ENCODE measurements at places on chromosomes 6 and 20. TPM values are rescaled to one million over a fixed set of nuclear protein-coding genes. Genes with fewer than 3 reads are reported as not detected.

GRCh38 chr6:107813555-107814194 is 10.4 kb downstream of the SCML4 start:
- no peak overlapping the region for H3K27ac ChIP-seq
- no peaks in the 10 kb centered on the region for H3K36me3 ChIP-seq
- DNase-seq: no peak
- peaks cover 29% of the 10 kb centered on the region for H3K4me1 ChIP-seq

Gene TMEM244
- total RNA-seq: not detected

DNA sequence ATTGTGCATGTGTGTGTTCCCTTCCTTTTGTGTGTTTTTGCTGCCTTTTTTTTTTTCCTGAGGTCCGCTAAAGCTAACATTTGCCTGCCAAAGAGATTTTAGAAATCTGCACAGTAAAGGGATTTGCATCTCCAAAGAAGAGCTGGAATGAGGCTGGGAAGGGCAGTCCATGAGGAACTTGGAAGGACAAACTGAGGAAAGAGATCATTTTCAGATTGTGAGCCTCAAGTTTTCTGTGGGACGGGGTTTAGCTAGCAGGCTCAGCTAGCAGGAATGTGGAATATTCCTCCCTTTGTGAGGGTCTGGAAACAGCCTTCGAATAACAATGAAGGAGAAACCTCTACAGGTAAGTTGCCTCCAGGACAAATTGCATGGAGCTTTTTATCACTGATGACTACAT is 3.8 kb downstream of the INSM1 start:
- H3K27ac ChIP-seq: no peak overlapping the region
- no peaks in the 10 kb centered on the region for H3K4me1 ChIP-seq
- no peak overlapping the region for H3K4me3 ChIP-seq
- DNase-seq: no peak

Gene MYH7B
- total RNA-seq: 0.37 TPM

Gene CALHM6
- total RNA-seq: 1.4 TPM

DNA sequence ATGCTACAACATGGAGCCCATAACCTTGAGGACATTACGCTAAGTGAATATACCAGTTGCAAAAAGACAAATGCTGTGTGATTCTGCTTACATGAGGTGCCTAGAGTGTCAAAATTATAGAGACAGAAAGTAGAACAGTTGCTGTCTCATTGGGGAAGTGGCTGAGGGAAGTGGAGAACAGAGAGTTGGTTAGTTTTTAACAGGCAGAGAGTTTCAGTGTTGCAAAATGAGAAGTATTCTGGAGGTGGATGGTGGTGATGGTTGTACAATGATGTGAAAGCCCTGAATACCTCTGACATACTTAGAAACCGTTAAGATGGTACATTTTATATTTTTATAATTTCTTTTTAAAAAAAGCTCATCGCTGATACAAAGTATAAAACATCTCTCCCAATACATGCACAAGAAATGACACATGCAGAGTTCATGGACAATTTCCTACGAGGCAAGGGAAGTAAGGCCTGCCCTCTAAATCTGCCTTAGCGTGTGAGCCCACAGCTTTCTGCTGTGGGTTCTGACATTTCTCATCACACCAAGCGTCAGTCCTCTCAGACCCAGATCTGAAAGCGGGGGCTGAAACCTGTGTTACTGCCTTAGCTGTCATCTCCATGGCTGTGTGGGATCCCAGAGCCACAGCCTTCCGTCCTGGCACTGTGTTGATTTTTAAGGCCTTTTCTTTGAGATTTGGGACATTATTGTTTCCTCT is 126.0 kb downstream of the RNASET2 start:
- no peak overlapping the region for H3K27ac ChIP-seq
- no peaks in the 10 kb centered on the region for H3K36me3 ChIP-seq
- no peaks in the 10 kb centered on the region for H3K4me1 ChIP-seq

DNA sequence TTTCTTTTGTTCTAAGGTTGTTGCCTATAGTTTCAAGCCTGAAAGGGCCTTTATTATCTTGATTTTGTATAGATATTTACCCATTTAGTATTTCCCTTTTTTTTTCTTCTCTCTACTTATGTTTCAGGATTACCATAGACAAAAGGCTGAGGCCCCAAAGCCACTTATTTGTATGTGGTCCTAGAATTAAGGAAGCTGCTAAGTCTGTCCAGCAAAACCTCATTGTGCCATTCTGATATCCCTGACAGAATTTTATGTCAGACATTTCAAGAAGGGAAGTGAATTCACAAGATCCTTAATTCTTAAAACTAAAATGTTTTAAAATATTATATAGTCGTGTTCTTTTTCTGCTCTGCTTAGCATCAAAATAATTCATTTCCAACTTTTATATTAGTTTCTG is 6.9 kb downstream of the HAO1 start:
- H3K4me1 ChIP-seq: peaks cover 17% of the 10 kb centered on the region
- peaks cover 47% of the 10 kb centered on the region for H3K36me3 ChIP-seq
- no peaks in the 10 kb centered on the region for H3K27me3 ChIP-seq

- no peak for DNase-seq
- no peaks in the 10 kb centered on the region for H3K27me3 ChIP-seq
- H3K27ac ChIP-seq: no peak overlapping the region
- H3K4me1 ChIP-seq: no peaks in the 10 kb centered on the region
- no peaks in the 10 kb centered on the region for H3K36me3 ChIP-seq
- no peak overlapping the region for H3K4me3 ChIP-seq
Measured at GRCh38 chr6:24344976-24345375, 12.9 kb downstream of the DCDC2 start.

- no peaks in the 10 kb centered on the region for H3K36me3 ChIP-seq
- H3K4me3 ChIP-seq: no peak overlapping the region
- DNase-seq: no peak
- no peaks in the 10 kb centered on the region for H3K27me3 ChIP-seq
- no peaks in the 10 kb centered on the region for H3K4me1 ChIP-seq
- H3K27ac ChIP-seq: no peak overlapping the region
Measured at GRCh38 chr6:93139408-93140081, 279.8 kb downstream of the EPHA7 start.

- H3K4me3 ChIP-seq: no peak overlapping the region
- DNase-seq: no peak
- no peak overlapping the region for H3K27ac ChIP-seq
- no peaks in the 10 kb centered on the region for H3K36me3 ChIP-seq
- H3K4me1 ChIP-seq: no peaks in the 10 kb centered on the region
Measured at GRCh38 chr6:56096946-56097621, 150.3 kb downstream of the COL21A1 start.

DNA sequence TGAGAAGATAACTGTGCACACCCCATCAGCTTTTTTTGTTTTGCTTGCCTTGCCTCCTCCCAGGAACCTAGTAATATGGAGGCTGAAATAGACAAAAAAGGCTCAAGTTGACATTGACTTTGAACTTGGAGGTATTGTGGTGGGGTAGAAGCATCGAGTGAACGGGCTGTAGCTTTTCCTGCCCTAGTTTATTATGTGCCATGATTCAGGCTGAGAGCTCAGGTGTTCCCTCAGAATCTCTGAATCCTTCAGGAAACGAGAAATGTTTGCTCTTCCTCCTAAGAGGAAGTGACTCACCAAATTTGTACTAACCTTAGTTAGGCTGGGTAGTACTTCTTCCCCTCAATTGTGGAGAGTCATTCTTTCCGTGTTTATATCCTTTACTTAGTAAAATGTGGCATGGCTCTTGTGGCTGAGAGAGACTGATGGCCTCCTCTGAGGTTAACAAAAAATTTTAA is 98.8 kb downstream of the SASH1 start:
- no peaks in the 10 kb centered on the region for H3K36me3 ChIP-seq
- no peaks in the 10 kb centered on the region for H3K4me1 ChIP-seq
- no peak overlapping the region for H3K4me3 ChIP-seq
- H3K27ac ChIP-seq: peak overlapping the region; percentile 21

DNA sequence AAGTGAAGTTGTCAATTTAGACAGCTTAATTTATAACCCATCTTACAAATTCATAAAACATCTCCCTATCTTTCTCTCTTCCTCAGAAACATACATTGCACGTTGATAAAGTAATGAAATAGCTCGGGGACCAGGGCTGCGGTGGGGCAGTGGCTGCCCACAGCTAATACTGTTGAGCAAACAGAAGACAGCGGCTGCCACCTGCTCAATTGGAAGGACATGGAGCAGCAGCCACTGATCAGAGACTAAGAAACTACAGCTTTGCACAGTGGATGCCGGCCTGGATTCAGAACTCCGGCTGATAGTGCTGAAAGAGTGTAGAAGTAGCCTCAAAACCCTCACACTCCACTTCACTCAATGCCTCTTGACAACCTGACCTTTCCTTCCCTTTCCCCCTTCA is 157.9 kb upstream of the PDE10A start:
- no peaks in the 10 kb centered on the region for H3K4me1 ChIP-seq
- no peaks in the 10 kb centered on the region for H3K36me3 ChIP-seq
- no peak for DNase-seq
- H3K27me3 ChIP-seq: no peaks in the 10 kb centered on the region
- H3K4me3 ChIP-seq: no peak overlapping the region

GRCh38 chr6:134714679-134715078 is 235.2 kb downstream of the ALDH8A1 start:
- H3K4me1 ChIP-seq: no peaks in the 10 kb centered on the region
- H3K36me3 ChIP-seq: no peaks in the 10 kb centered on the region
- no peaks in the 10 kb centered on the region for H3K27me3 ChIP-seq
- DNase-seq: no peak
- no peak overlapping the region for H3K27ac ChIP-seq

GRCh38 chr6:125195526-125195925 is 42.0 kb downstream of the TPD52L1 start:
- no peak overlapping the region for H3K4me3 ChIP-seq
- no peak for DNase-seq
- no peaks in the 10 kb centered on the region for H3K36me3 ChIP-seq
- no peaks in the 10 kb centered on the region for H3K27me3 ChIP-seq
- H3K4me1 ChIP-seq: no peaks in the 10 kb centered on the region

DNA sequence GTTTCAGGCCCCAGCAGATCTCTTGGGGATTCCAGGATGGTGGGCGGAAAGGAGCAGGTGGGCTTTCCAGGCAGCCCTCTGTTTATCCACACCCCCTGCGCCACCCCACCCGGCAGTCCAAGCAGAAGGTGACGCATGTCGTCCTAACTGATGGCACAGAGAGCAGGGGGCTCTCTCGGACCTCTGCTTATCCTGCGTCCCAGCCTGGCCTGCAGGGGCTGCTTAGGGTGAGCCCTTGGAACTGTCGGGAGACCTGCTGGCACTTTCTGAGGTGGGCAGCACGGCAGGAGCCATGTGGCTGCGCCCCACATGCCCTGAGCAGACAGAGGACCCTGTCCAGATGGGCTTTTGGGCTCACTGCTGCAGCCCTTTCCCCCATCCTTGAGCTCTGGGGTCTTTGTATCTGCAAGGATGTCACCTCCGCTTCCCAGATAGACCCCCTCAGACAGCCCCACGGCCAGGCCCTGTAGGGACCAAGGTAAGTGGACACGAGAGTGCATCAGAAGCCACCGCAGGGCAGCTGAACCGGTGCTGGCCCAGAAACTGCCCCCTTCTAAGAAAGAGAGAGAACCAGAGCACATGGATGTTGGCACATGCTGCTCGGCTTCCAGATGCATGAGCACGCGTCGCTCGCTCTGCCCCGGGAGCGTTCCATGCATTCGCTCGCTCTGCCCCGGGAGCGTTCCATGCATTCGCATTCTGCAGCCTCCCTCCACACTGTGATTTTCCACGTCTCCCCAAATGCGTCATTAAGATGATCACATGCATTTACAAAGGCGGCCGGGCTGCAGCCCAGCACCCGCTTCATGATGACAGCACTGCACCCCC is 246.7 kb downstream of the TAF4 start:
- H3K27me3 ChIP-seq: no peaks in the 10 kb centered on the region
- no peak overlapping the region for H3K4me3 ChIP-seq
- DNase-seq: peak; percentile 6
- H3K36me3 ChIP-seq: no peaks in the 10 kb centered on the region

Gene TRIM31
- 5.1 TPM for total RNA-seq

Gene COL9A3
- total RNA-seq: 6.1 TPM

Gene EEF1A2
- 0.49 TPM for total RNA-seq

DNA sequence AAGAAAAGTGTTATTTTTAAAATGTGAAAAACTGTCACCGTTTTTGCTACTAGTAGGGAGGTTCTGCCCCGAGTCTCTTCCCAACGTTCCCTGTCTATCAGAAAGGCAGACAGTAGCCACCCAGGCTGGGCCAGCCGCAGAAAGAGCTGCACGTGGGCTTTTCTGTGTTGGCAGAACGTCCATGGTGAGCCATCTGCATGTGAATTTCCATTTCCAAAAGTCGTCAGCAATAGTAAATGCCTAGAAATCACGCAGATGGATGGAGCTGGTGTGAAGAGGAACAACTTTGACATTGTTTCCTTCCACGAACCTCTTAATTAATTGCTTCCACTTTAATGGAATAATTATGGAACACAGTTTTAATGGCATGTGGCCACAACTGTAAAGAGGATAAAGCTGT is 97.5 kb downstream of the FAM120B start:
- H3K27ac ChIP-seq: no peak overlapping the region
- DNase-seq: no peak
- H3K4me1 ChIP-seq: no peaks in the 10 kb centered on the region
- no peak overlapping the region for H3K4me3 ChIP-seq

GRCh38 chr20:8530022-8530421 is 398.0 kb downstream of the PLCB1 start:
- no peak overlapping the region for H3K27ac ChIP-seq
- no peaks in the 10 kb centered on the region for H3K36me3 ChIP-seq
- H3K4me1 ChIP-seq: no peaks in the 10 kb centered on the region
- H3K27me3 ChIP-seq: no peaks in the 10 kb centered on the region
- DNase-seq: no peak

- H3K36me3 ChIP-seq: no peaks in the 10 kb centered on the region
- H3K4me3 ChIP-seq: no peak overlapping the region
- no peaks in the 10 kb centered on the region for H3K27me3 ChIP-seq
- H3K27ac ChIP-seq: no peak overlapping the region
- no peaks in the 10 kb centered on the region for H3K4me1 ChIP-seq
- no peak for DNase-seq
Measured at GRCh38 chr6:52299653-52300052, 15.1 kb upstream of the MCM3 start.

Gene TSPO2
- 0.22 TPM for total RNA-seq

GRCh38 chr20:59382157-59382725 is 81.8 kb downstream of the EDN3 start:
- no peak for DNase-seq
- H3K36me3 ChIP-seq: no peaks in the 10 kb centered on the region
- H3K27me3 ChIP-seq: no peaks in the 10 kb centered on the region
- H3K4me3 ChIP-seq: no peak overlapping the region
